ENCODE measurements at places on chromosomes 5 and 9.

DNA sequence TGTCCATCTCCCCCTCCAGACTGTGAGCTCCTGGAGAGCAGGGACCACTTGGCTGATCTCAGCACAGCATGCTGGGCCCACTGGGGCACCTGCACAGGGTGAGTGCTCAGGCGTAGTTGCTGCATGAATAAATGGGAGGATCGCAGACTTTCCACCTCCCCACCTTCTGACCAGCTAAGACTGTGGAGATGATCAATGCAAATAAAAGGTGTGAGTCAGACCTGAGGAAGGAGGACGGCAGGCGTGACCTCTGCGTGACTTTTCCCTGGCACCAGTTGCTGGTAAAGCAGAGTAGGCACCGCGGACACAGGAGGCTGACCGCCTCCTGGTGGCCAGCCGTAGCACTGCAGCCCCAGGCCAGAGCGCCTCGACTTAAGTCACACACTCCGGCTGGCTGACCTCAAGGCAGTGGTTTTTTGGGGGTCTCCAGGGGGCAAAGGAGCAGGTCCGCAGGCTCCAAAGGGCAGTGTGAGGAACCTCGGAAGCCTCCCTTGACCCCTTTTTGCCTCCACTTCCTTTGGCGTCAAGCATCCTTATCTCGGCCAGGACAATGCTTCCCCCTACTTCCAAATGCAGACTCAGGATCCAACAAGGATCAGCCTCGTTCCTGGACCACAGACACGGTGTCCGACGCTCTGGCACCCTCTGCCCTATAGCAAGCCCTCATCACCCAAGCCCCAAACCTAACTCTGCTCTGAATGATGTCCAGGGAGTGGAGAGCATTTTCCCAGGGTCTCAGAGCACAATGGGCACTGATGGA lies 12.7 kb upstream of the TDRD7 start:
- DNase-seq: peak; percentile 70

DNA sequence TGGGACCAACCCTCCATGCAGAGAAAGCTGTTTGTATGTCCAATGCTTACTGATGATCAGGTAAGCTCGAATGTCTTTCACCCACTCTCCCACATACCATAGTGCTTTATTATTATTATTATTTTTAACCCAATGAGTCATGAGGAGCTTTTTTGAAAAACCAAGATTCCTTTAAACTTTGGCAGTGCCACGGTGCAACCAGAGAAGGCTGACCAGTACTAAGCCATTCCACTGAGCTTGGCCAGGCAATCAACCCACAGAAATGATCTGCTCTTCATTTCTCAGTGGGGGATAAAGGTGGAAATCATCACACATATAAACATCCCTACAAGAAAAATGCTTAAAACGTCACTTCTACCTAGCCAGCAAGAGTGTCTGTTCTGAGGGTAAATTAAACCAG lies 35.5 kb downstream of the JAKMIP2 start:
- DNase-seq: no peak

DNA sequence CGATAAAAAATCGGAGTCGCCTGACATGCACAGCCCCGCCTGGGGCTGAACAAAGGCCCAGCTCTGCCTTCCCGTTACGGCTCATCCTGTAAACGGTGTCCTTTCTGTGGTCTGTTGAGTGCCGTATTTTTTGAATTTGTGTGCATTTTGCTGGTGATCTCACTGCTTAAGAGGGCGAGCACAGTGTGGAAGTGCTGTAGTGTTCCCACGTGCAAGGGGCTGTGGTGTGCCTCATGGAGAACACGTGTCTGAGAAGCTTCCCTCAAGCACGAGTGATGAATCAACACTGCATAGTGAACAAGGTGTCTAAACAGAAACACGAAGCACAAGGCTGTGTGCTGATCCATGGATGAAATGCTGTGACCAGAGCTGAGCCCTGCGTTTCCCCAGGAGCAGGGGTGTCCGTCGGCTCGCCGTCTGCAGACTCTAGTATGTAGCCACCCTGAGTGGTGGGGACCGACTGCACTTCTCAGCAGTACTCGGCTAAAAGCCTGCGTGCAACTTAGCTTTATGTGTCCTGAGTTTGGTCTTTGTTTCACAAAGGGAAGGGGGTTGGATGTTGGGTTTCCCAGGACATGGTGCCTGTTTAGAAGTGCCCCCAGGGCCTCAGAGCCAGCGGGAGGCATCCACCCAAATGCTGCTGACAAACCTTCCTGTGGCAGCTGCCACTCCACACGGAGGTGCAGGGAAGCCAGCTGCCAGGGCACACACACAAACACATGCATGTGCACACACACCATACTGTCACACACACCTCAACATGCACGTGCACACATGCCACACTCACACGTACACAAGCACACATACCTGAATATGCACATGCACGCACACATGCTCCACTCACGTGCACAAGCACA lies 77.2 kb upstream of the IRX4 start:
- DNase-seq: no peak

DNA sequence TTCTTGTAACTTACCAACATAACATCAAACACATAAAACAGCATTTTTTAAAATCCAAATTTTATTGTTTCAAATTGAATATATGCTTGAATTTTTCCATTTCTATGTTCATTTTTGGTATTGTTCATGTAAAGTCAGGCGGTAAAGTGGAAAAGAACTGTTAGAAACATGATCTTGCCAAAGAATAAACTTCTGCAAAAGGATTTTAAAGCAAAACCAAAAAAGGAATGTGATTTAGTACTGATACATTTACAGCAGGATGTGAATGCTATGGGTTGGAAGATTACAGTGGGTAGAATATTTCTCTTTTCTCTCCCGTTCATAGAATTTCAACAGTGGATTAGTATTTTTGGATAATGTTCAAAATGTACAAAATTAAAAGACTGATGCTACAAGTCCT lies 277.2 kb upstream of the MPDZ start:
- DNase-seq: no peak

DNA sequence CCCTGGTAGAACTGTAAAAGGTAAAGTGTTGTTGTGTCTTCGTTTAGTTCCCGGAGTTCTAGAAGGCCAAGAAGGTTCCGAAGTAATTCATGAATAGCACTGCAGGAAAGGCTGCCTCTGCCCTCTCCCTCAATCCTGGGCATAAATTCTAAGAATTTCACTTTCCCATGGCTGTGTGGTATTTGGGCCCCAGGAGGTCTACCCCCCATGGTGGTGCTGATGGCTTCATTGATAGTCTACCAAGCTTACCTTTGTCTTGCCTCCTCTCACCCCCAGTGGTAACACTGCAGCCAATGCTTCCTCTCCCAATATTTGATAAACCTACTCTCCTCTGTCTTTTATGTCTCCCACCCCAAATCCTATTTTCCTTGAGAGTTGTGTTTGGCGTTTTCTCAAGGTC lies 39.5 kb downstream of the ADAMTS16 start:
- no peak for DNase-seq

DNA sequence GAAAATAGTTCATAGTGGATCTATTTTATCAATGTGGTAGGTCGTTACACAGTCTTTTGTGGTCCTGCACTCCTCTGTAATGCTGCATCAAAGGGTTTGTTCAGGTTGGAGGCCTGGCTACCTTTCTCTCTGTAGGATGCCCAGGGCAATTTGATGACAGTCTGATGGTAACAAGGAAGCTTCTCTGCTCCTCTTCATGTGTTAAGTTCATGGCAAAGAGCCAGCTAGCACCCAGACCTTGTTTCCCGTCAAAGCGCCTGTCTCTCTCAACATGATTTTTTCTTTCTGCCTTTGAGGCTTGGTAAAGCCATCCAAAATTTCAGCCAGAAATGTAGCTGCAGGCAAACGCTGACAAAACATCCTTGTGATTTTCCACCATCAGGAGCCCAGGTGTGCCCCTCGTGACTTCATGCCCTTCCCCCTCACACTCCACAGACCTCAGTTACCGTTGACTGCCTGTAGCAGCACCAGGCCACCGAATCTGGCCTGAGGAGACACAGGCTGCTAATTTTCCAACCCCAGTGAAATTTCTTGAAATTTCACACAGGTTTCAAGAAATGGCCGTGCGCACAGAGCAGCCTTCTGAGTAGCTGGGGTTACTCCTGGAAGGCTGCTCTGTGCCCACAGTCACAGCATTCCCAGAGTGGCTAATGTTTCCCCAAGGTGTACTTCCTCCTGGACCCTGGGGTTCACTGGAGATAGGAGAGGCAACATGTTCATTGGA lies 292.7 kb downstream of the CWC27 start:
- no peak for DNase-seq

DNA sequence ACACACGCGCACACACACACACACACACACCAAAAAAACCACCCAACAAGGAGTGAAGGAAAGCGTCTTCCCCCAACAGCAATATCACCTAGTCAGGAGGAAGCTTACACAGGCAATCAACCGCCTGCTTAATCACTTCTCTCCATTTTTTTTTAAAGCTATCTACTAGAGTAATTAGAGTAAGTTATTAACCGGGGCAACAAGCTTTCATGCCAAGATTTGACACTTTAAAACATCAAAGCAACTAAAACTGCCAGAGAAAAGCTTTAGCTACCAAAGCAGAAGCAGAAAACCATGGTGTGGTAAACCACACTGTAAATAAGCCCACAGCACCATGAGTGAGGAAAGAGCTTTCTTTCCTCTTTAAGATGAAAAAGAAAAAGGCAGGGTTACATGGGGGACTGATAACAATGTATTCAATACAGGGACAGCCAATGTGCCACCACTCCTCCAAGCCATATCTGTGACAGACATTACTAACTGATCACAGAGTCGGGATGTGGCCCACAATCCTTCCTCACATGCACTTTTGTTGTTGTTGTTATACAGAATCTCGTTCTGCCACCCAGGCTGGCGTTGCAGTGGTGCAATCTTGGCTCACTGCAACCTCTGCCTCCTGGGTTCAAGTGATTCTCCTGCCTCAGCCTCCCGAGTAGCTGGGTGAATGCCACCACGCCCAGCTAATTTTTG lies 282.1 kb downstream of the CRB2 start:
- no peak for DNase-seq

DNA sequence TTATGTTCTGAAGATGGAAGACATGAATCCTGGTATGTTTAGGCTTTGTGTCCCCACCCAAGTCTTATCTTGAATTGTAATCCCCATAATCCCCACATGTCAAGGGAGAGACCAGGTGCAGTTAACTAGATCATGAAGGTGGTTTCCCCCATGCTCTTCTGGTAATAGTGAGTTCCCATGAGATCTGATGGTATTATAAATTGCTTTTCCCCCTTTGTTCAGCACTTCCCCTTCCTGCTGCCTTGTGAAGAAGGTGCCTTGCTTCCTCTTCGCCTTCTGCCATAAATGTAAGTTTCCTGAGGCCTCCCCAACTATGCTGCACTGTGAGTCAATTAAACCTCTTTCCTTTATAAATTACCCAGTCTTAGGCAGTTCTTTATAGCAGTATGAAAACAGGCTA lies 229.0 kb downstream of the ARL15 start:
- DNase-seq: no peak

GRCh38 chr9:127494304-127494702 lies 43.0 kb downstream of the LRSAM1 start:
- DNase-seq: no peak

DNA sequence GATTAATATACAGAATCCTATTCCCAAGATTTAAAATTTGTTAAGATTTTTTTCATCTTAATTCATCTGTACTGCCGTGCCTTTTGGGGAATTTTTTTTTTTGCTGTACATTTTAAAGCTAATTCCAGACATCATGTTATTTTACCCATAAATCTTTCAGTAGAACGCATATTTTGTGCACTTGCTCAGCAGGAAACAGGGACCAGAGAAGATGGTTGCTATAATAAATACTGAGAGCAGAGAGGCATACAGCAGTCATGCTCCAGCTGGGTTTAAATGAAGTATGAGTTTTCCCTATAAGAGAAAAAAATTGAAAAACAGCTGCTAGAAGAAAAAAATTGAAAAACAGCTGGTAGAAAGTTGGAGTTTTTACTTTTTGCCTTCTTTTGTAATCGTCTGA lies 196.9 kb upstream of the PUM3 start:
- no peak for DNase-seq

DNA sequence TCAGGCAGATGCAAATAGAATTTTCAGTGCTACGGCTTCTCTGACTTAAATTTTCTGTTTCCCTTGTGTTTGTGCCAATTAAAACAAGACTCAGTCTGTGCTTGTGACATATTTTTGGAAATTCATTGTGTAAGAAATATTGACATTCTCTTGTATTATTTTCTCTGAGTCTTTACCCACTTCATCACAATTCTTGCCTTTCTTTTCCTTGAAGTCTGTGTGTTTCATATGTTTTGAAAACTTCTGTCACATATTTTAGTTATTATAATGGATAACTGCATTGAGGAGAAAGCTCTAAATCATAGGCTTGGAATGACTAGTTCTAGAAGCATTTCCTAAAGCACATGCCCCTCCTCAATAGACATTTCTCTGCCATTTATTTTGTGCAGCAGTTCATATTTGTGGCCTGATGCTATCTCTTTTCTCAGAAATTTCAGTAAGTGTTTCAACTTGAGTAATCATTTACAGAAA lies 206.6 kb downstream of the PALM2AKAP2 start:
- no peak for DNase-seq

- DNase-seq: no peak
Measured at GRCh38 chr5:176724472-176724871, 77.2 kb downstream of the TSPAN17 start.

GRCh38 chr9:121779381-121780117 lies 128.1 kb downstream of the DAB2IP start:
- DNase-seq: no peak

DNA sequence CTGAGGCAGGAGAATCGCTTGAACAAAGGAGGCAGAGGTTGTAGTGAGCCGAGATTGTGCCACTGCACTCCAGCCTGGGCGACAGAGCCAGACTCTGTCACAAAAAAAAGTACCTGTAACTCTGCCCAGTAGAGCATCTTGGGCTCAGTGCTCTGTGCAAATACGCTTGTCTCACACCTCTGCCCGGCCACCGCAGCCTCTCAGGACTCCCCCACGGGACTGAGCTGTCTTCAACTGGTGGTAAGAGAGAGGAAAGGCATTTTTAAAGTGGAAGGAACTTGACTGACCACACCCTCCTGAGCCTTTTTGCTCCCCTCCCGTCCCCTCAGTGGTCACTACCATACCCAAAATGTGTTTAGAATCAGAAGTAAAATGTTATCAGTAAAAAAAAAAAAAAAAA lies 174.3 kb upstream of the PIK3R1 start:
- no peak for DNase-seq

GRCh38 chr5:110903966-110904365 lies 165.2 kb downstream of the SLC25A46 start:
- no peak for DNase-seq

- DNase-seq: no peak
Measured at GRCh38 chr9:20135119-20135697, 346.4 kb upstream of the SLC24A2 start.

GRCh38 chr5:80414113-80414512 lies 6.2 kb downstream of the ZFYVE16 start:
- DNase-seq: no peak

GRCh38 chr5:68548959-68549676 lies 333.6 kb downstream of the PIK3R1 start:
- no peak for DNase-seq

DNA sequence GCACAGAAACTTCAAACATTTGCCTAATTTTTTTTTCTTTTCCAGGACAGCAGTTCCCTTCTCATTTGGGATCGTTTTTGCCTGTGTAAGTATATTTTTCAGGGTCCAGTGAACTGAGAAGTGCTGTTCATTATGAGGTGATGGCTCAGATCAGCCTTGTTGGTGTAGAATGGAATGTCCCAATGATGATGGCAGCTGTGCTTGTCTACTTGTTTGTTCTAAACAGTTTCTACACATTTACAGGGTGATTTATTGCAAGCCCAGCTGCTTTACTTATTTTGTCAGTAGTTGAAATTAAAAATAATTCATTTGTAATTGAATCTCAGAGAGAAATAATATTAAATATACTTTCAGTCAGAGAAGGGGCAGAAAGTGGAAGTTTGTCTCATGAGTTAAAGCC lies 337.6 kb upstream of the SEMA6A start:
- no peak for DNase-seq

All from stimulated activated CD4-positive, alpha-beta T cell treated with anti-CD3 and anti-CD28 coated beads, Interleukin-2, amount 100 ng/mL, for 48 hours (primary cell).